ENCODE measurements at places on chromosomes 13 and 19.

GRCh38 chr19:47309038-47309437 is 623 bp upstream of the C5AR1 start:
- no peaks in the 10 kb centered on the region for H3K36me3 ChIP-seq
- H3K27ac ChIP-seq = no peak overlapping the region
- no peak for DNase-seq
- H3K4me3 ChIP-seq = no peak overlapping the region
- no peaks in the 10 kb centered on the region for H3K27me3 ChIP-seq

DNA sequence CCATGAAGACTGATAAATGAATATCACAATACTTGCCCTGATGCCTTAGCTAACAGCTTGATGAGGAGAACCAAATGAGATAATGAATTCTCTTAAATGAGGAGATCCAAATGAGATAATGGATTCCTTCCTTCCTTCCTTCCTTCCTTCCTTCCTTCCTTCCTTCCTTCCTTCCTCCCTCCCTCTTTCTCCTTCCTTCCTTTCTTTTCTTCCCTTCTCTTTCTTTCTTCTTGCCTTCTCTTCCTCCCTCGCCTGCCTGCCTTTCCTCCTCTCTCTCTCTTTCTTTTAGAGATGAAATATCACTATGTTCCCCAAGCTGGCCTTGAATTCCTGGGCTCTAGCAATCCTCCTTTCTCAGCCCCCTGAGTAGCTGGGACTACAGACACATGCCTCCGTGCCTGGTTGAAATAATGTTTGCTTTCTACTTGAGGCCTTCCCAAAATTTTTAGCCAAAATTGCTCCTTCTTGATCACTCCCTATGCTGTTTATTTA is 4.0 kb upstream of the SLAIN1 start:
- no peak overlapping the region for H3K27ac ChIP-seq
- H3K27me3 ChIP-seq = peaks cover 23% of the 10 kb centered on the region
- no peak for DNase-seq
- H3K36me3 ChIP-seq = no peaks in the 10 kb centered on the region
- no peak overlapping the region for H3K4me3 ChIP-seq
- H3K4me1 ChIP-seq = peaks cover 8% of the 10 kb centered on the region

DNA sequence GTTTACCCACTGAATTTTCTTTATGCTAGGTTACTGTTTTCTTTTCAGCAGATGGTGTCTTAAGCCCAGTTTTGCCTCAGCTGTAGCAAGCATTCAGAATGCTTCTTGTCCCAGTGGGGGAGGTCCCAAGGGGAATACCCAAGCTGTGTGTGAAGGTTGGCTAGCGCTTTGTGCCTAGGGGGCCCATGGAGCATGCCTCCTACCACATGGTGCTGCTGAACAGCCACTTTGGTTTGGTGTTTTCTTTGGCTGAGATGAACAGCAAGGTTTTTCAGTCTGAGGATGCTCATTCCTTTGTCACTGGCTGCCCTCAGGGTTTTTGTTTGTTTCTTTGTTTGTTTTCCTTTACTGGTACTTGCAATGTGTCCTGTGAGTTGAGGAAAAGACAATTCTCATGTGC is 99.0 kb downstream of the PCDH20 start:
- no peak overlapping the region for H3K4me3 ChIP-seq
- no peak for DNase-seq
- no peaks in the 10 kb centered on the region for H3K36me3 ChIP-seq
- no peaks in the 10 kb centered on the region for H3K4me1 ChIP-seq
- no peaks in the 10 kb centered on the region for H3K27me3 ChIP-seq
- no peak overlapping the region for H3K27ac ChIP-seq

GRCh38 chr13:74062933-74063332 is 71.3 kb downstream of the KLF12 start:
- peaks cover 24% of the 10 kb centered on the region for H3K4me1 ChIP-seq
- no peaks in the 10 kb centered on the region for H3K27me3 ChIP-seq
- no peaks in the 10 kb centered on the region for H3K36me3 ChIP-seq
- H3K4me3 ChIP-seq = no peak overlapping the region
- H3K27ac ChIP-seq = no peak overlapping the region

- H3K27ac ChIP-seq = no peak overlapping the region
- no peaks in the 10 kb centered on the region for H3K4me1 ChIP-seq
- H3K27me3 ChIP-seq = no peaks in the 10 kb centered on the region
- H3K36me3 ChIP-seq = no peaks in the 10 kb centered on the region
- DNase-seq = no peak
Observed at GRCh38 chr13:104204177-104204576, 1138.0 kb upstream of the SLC10A2 start.

- no peak overlapping the region for H3K4me3 ChIP-seq
- H3K4me1 ChIP-seq = no peaks in the 10 kb centered on the region
- H3K27me3 ChIP-seq = no peaks in the 10 kb centered on the region
- H3K36me3 ChIP-seq = no peaks in the 10 kb centered on the region
Observed at GRCh38 chr13:65387743-65388347, 1842.3 kb downstream of the PCDH9 start.

DNA sequence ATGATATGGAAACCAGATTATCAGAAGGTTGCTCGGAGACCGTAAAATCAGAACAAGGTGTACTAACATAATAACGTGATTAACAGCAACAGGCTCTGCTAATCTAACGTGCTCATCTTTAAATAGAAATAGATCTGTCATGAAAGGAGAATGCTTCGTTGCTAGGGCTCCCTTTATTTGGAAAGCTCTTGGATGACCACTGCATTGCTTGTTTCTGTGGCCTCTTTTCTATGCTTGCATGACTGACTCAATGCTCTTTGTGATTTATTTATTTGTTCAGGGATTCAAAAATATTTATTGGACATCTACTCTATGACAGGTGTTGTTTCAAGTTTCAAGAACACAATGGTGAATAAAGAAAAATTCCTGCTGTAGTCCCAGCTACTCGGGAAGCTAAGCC is 22.3 kb upstream of the ZDHHC20 start:
- no peaks in the 10 kb centered on the region for H3K36me3 ChIP-seq
- no peak overlapping the region for H3K4me3 ChIP-seq
- H3K27me3 ChIP-seq = no peaks in the 10 kb centered on the region

DNA sequence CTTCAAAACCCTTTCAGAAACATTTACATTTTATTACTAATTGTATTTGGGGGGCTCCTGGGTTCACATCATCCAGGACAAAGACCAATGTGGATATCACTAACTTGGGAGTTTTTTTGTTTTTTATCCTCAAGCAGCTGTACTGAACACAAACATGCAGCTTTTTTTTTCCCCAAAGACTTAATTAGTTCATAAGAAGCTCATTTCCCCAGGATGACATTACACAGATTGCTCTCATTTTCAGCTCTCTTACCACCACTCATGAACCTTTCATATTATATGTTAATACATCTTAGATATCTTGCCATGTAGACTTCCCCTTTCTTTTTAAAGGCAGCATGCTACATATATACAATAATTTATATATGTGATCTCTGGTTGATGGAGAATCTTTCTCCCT is 118.7 kb upstream of the MAB21L1 start:
- no peak for DNase-seq
- no peak overlapping the region for H3K4me3 ChIP-seq
- no peaks in the 10 kb centered on the region for H3K27me3 ChIP-seq
- H3K4me1 ChIP-seq = no peaks in the 10 kb centered on the region
- H3K36me3 ChIP-seq = no peaks in the 10 kb centered on the region

GRCh38 chr19:7074705-7075282 is 5.3 kb downstream of the ZNF557 start:
- H3K27ac ChIP-seq = no peak overlapping the region
- peaks cover 3% of the 10 kb centered on the region for H3K4me1 ChIP-seq
- DNase-seq = no peak
- no peaks in the 10 kb centered on the region for H3K27me3 ChIP-seq
- H3K36me3 ChIP-seq = peaks cover 87% of the 10 kb centered on the region
- no peak overlapping the region for H3K4me3 ChIP-seq

GRCh38 chr13:35483761-35484160 is 7.3 kb upstream of the MAB21L1 start:
- no peak overlapping the region for H3K4me3 ChIP-seq
- H3K27ac ChIP-seq = no peak overlapping the region
- no peaks in the 10 kb centered on the region for H3K36me3 ChIP-seq
- no peaks in the 10 kb centered on the region for H3K27me3 ChIP-seq
- H3K4me1 ChIP-seq = no peaks in the 10 kb centered on the region

DNA sequence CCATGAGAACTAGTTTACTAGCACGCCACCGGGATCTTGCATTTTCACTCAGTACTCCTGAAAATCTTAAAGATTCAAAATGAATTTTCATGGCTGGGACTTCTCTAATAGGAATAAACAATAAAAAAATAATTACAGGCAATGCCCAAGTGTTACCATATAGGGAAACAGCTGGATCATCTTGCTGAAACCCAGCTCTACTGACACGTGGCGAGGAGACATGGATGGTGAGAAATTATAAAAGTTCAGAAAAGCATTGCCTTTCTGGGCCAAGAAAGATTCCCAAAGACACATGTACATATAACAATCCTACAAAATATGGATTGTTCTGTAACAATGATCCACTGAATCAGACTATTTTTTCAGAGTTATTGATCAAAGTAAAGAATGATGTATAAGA is 209.3 kb downstream of the RGCC start:
- no peak overlapping the region for H3K4me3 ChIP-seq
- DNase-seq = no peak
- no peaks in the 10 kb centered on the region for H3K27me3 ChIP-seq
- no peaks in the 10 kb centered on the region for H3K4me1 ChIP-seq
- H3K36me3 ChIP-seq = no peaks in the 10 kb centered on the region
- no peak overlapping the region for H3K27ac ChIP-seq

DNA sequence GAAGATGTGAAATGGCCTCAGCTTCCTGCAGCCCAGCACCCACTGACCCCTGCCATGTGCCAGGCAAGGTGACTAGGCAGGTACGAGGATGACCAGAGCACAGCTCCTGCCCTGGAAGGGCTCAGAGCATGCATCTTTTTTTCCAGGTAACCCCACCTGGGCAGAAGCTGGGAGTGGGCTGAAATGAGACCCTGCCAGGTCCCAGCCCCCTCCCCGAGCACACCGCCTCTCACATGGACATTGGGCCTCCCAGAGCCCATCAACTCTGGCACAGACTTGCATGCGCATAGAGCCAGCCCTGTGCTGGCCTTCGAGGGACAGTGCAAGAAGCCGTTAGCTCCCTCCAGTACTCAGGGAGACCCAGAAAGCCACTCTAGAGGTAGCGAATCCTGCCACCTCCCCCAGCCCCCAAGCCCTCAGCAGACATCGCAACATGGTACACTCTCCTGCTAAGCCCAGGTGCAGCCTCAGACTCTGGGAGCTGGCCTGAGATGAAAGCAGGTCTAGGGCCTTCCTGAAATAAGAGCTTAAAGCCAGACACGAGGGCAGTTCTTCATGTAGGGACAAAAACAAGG is 8.9 kb upstream of the VSTM2B start:
- no peaks in the 10 kb centered on the region for H3K27me3 ChIP-seq
- no peak overlapping the region for H3K4me3 ChIP-seq
- H3K27ac ChIP-seq = no peak overlapping the region

GRCh38 chr13:114315074-114315785 is 927 bp downstream of the CHAMP1 start:
- no peaks in the 10 kb centered on the region for H3K27me3 ChIP-seq
- H3K27ac ChIP-seq = peak overlapping the region; percentile 60
- peaks cover 39% of the 10 kb centered on the region for H3K4me1 ChIP-seq
- peaks cover 26% of the 10 kb centered on the region for H3K36me3 ChIP-seq

DNA sequence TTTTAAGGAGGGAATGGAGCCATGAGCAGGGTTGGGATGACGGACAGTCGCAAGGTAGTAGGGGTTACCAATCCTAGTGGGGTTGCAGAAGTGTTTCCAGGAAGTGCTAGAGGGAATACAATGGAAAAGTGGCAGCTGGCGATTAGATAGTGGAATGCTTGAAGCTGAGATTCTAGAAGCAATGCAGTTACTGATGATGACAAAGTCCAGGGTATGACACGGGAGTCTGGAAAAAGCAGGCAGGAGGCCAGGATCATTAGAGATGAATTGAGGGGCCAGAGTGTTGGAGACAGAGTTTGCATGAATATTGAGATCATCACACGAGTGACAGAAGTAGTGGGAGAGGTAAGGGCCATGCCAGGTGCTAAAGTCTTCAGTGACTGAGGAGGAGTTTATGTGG is 17.3 kb upstream of the KL start:
- H3K4me3 ChIP-seq = no peak overlapping the region
- DNase-seq = no peak
- H3K27me3 ChIP-seq = no peaks in the 10 kb centered on the region
- H3K27ac ChIP-seq = no peak overlapping the region
- H3K4me1 ChIP-seq = no peaks in the 10 kb centered on the region

- DNase-seq = no peak
- H3K4me3 ChIP-seq = no peak within 1 kb of the TSS
- no peak within 1 kb of the TSS for H3K27ac ChIP-seq
Observed at GRCh38 chr19:17751103-17751911, at the start of gene FCHO1. Gene FCHO1 (plus strand): TSS chr19:17751477. CDS start chr19:17755165, 3,688 bp downstream.

- no peak overlapping the region for H3K4me3 ChIP-seq
- no peaks in the 10 kb centered on the region for H3K27me3 ChIP-seq
- H3K27ac ChIP-seq = no peak overlapping the region
- H3K36me3 ChIP-seq = no peaks in the 10 kb centered on the region
- peaks cover 55% of the 10 kb centered on the region for H3K4me1 ChIP-seq
Observed at GRCh38 chr13:109158383-109158782, 529.0 kb downstream of the MYO16 start.

DNA sequence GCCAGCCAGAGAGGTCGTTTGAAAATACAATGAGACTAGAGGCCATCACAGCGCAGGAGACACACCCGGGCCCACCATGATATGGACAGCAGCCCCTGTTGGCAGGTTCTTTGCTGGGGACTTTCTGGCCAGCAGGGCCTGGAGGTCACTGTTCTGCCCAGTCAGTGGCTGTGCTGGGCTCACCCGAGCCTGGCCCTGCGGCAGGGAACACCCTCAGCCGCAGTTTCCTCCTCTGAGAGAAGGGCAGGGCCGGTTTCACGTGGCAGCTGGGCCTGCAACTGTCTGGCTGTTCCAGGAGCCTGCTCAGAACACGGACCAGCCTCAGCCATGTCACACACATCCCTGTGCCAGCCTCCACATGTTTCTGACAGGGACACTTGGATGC is 39.4 kb downstream of the ADPRHL1 start:
- H3K27me3 ChIP-seq = no peaks in the 10 kb centered on the region
- peak overlapping the region; percentile 86 for H3K27ac ChIP-seq
- 0 out of 2 replicates have a peak, but pooled peaks cover 6% of the 10 kb centered on the region for H3K36me3 ChIP-seq
- H3K4me1 ChIP-seq = peaks cover 57% of the 10 kb centered on the region

- peaks cover 49% of the 10 kb centered on the region for H3K4me1 ChIP-seq
- no peaks in the 10 kb centered on the region for H3K27me3 ChIP-seq
- no peak overlapping the region for H3K27ac ChIP-seq
Observed at GRCh38 chr19:1170938-1171754, 2.9 kb downstream of the SBNO2 start.

All from SJSA1 (cell line).